ENCODE measurements at places on chromosomes 3 and 15.
A peak's percentile ranks its signal among the peaks of the same experiment; 100 is the strongest.

- DNase-seq, result no peak
These were observed 49.2 kb downstream of the KATNBL1 start for GRCh38 chr15:34160735-34161134.

DNA sequence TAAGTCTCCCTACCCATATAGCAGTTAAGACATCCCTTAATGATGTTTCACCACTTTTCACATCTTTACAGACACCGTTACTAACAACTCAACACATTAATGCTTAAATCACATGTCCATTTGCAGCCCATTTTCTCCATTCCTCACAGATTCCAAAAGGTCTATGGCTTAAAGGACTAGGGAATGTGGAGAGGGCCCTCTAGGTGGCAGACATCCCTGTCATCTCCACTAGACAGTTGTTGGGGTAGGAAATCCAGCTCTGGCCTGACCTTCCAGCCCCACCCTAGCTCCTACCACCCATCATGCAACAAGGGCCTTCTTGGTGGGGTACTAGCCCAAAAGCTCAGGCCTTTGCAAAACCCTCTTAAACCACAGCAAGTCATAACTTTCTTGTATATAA, 25.2 kb downstream of the CPEB1 start:
- DNase-seq, result no peak

DNA sequence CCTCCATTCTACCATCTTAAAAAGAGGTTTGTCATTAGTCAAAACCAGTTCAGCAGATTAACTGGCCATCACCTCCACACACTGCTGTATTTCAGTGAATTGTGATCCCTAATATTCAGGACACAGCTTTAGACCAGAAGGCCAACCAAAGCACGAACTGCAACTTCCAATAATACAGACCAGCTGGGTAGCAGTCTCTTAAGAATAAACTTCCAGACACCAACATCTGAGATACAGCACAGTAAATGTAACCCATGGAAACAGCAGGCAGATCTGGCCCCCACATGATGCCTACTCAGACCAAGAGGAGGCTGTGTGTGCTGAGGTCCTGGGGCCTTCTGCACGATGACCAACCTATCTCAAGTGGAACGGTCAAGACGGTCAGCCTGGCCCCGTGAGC, 34.9 kb downstream of the SPATA12 start:
- no peak for DNase-seq

DNA sequence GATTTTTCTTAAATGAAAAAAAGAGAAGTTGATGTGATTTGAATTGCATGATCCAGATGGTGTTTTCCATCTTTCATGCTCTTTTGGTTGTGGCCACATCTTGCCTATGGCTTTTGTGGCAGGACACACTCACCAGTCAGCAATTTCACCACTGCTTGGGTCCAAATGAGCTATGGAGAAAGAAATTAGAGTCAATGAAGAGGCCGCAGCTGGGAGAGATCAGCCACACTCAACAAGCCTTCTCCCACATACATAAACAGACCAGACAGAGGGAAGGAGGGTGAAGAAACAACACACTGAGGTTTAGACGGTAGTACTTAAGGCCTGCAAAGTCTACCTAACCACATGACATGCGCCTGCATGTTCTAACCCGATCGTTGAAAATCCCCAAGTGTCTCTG, 110.7 kb upstream of the CDIN1 start:
- DNase-seq, result peak; percentile 100

DNA sequence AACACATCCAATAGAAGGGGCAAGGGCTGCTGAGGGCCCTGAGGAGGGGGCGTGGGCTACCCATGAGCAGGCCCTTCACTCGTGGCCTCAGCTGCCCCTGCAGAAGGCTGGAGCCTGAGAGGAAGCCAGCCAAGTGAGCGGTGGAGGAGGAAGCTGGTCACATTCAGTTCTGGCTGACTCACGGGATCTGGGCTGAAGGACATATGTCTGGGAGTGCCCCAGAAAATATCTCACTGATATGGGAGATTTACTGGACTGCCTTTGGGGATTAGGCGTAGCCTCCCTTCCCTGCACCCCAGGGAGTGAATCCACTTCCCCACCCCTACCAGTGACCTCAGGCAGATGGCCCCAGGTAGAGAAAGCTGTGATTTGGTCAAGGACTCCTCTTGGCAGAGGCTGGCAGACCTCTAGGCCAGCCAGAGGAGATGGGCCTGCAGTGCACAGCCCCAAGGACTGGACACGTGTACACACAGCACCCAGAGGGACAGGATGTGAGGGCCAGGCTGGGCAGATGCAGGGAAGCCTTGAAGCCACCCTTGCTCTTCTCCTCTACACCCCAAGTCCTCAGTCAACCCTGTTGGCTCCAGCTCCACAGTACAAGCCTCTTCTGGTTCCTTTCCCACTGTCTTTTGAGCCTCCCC, 14.2 kb upstream of the ANKDD1A start:
- DNase-seq, result peak; percentile 77

GRCh38 chr15:49904296-49904695, 214.7 kb downstream of the ATP8B4 start:
- no peak for DNase-seq

DNA sequence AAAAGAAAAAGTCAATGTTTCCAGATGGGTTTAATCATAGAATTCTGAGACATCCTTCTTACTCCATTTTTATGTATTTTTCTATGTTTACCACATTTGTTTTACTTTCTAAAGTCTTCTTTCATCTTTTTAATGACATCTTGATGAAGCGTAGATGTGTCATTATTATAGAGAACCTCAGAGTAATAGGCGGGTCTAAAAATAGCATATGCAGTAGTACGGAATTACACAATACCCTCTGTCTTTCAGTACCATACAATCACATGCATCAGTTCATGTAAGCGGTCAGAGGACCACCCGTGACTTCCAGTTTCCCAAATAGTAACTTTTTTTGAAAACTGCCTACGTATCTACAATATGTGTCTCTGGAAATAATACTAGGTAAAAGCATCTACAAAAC, 224.0 kb downstream of the PLOD2 start:
- DNase-seq, result peak; percentile 52

DNA sequence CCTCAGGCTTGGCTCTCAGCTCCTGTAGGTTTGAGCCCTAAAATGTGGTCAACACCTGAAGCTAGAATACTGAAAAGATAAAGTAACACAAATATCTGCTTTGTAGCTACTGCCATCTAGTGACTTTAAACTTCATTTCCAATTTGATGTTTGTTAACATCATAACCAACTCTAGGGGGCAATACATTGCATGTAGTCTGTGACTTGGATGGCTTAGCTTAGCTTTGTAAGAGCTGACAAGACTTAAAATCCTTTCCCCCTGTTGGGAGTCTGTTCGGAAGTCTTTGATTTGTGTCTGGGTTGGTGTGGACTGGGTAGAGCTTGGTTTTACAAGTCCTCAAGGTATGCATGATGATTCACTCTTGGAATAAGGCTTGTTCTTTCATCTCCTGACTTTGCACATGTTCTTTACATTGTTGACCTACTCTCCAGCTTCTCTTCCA, 51.7 kb downstream of the SCN11A start:
- DNase-seq, result peak; percentile 60

- DNase-seq, result no peak
These were observed 700.1 kb downstream of the ROBO1 start for GRCh38 chr3:79067734-79068133.

DNA sequence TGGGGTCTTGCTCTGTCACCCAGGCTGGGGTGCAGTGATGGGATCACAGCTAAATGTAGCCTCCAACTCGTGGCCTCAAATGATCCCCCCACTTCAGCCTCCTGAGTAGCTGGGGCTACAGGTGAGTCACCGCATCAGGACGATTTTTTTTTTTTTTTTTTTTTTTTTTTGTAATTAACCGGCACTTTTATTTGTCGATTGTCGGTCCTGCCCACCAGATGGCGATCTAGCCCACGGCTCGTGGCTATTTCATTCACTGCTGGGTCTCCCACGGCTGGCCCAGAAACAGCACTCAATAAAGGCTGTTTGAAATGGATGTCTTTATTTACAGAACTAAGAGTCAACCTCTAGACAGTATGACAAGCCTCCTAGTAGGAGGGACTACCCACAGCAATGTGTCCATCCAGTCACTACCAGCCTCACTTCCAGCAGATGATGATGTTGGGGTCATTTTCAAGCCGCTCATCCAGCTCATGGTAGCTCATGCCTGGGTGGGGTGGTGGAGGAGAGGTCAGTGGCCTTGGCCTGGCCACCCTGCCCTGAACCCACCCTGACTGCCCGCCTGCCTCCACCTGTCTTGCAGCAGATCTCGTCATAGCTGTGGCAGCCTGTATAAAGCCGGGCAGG, 1.8 kb upstream of the ZMYND10 start:
- DNase-seq, result peak; percentile 57

DNA sequence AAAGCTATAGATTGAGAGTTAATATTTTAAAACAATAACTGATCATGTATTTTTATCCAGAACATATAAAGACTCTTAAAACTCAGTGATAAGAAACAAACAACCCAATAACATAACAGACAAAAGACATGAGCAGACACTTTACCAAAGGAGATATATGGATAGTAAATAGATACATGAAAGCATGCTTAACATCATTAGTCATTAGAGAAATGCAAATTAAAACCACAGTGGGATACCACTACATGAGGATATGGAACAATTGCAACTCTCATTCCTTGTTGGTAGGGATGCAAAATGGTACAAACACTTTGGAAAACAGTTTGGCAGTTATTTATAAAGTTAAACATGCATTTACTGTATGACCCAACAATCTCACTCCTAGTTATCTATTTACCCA, 95.0 kb downstream of the IQCH start:
- DNase-seq, result peak; percentile 5

GRCh38 chr15:31255732-31256377, 70.8 kb upstream of the KLF13 start:
- no peak for DNase-seq

DNA sequence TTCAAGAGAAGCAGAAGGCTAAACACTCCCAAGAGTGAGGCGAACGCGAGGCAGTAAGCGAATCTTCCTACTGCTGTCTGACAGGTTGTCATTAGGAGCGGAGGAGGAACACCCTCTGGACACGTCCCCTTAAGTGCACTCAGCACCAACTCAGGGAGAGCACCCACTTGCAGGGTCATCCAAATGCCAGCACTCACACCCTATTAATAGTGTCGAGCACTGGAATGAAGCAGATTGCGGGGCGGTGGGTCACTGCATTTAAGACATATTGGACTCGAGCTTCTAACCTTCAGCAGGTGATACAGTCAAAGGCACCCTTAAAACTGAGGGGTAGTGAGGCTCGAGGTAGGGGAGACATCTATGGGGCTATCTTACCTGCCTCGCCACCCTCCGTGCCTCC, 28.7 kb downstream of the SH3BP5 start:
- no peak for DNase-seq

DNA sequence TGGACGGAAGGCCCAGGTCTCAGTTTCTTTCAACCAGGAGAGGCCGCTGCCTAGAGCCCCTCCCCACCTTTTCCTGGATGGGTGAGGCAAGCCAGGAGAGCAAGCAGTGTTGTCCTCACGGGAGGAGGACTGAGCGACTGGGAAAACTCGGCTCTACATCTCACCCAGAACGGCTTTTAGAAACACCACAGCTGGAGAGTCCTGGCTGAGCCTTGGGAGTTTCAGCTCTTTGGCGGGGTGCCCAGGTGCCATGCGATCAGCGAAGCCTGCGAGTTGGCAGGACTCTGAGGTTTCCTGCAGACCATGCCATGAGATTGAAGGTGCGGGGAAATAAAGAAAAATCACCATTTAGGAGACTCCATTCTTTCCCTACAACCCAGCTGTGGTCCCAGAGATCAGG, 26.0 kb downstream of the PPCDC start:
- peak; percentile 86 for DNase-seq

GRCh38 chr15:55861115-55861514, 118.2 kb upstream of the PRTG start:
- DNase-seq, result no peak

DNA sequence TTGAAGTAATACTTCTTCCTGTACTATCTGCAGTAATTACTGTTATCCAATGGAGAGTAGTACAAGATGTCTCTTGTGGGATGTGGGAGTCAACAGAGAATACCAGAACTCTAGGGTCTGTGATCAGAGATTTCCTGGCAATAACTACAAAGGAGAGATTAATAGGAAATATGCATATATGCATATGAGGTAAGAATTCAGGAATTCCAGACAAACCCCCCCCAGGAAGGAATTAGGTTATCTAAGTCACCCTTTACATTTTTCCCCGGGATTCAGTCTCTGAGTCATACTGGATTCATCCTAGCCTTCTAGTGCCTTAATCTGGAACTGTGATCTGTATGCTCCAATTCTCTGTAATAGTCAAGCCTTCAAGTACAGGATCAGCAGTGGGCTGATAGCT, 49.4 kb downstream of the GTF2E1 start:
- DNase-seq, result peak; percentile 88

- DNase-seq, result peak; percentile 58
These were observed 8.6 kb upstream of the SRP14 start for GRCh38 chr15:40047415-40048210.

GRCh38 chr15:68374168-68374745, 57.7 kb downstream of the ITGA11 start:
- no peak for DNase-seq

- no peak for DNase-seq
These were observed 768.8 kb downstream of the PDCD6IP start for GRCh38 chr3:34567266-34567665.

DNA sequence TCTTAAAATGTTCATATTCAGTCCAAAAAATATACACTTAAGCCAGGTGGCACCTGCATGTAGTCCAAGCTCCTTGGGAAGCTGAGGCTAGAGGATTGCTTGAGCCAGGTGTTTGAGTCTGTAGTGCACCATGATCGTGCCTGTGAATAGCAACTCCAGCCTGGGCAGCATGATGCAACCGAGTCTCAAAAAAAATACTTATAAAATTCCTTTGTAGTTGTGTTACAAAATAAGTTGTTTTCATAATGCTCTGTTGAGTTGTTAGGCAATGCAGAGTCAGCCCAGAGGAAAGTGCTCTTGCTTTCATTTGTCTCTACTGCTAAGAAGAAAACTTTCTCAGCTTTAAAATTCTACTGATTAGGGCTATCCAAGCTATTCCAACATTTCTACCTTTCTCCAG, 442.8 kb upstream of the ARRDC4 start:
- DNase-seq, result no peak

DNA sequence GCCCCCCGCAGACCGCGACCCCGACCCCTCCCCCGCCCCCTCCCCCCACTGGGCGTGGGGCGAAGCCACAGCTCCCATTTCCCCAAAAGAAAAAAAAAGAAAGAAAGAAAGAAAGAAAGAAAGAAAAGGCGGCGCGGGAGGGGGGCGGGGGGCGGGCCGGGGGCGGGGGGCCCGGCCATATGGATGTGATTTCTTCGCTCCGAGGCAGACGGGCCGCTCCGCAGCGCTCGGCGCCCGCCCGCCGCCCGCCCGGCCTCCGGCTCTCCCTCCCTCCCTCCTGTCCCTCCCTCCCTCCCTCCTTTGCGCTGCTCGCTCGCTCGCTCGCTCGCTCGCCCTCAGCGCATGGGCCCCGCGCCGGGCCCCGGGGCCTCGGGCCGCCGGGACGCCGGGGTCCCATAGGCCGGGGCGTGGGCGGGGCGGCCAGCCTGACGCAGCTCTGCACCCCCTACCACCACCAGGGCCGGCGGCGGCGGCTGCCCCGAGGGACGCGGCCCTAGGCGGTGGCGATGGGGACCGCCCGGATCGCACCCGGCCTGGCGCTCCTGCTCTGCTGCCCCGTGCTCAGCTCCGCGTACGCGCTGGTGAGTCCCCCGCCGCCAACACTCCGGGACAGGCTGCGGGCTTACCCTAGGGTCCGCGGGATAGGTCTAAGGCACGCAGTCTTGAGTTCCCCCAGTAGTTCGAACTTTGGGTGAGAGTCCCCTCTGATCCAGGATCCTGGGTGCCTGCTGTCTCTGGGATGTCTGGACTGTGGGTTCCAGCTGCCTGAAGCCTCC, 5.7 kb downstream of the PTH1R start:
- DNase-seq, result peak; percentile 27

GRCh38 chr3:127488141-127488672, 102.3 kb downstream of the TPRA1 start:
- DNase-seq, result no peak
